ENCODE measurements at places on chromosomes 7 and 10.

DNA sequence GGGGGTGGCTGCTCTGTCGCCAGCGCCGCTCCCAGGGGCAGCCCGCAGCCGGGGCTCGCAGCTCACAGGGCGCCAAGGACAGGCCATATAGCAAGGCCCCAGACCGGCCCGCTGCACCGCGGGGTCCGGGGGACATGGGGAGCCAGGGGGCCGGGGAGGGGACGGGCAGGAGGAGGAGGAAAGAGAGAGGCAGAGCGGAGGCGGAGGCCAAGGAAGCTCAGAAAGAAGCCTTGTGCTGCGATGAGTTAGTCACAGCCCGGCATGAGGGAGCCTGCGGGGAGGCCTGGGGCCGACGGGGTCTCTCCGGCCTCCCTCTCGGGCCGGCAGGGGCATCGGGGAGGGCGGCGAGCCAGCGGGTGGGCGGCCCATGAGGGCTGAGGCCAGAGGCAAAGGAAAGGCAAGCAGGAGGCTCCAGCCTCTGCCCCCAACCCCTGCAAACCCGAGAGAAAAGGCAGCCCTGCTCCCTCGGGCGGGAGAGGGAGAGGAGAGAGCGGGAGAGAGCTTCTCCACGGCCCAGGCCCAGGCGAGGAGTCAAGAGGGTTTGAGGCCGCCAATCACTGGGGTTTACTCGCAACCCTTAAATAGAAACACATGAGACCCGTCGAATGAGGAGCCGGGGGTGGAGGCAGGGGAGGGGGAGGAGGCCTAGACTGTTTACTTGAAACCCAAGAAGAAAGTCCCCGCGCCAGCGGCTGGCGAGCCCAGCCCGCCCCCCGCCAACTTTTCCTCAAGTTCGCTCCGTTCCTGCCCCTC, 167.9 kb downstream of the NEURL1 start:
- DNase-seq = peak; percentile 76

DNA sequence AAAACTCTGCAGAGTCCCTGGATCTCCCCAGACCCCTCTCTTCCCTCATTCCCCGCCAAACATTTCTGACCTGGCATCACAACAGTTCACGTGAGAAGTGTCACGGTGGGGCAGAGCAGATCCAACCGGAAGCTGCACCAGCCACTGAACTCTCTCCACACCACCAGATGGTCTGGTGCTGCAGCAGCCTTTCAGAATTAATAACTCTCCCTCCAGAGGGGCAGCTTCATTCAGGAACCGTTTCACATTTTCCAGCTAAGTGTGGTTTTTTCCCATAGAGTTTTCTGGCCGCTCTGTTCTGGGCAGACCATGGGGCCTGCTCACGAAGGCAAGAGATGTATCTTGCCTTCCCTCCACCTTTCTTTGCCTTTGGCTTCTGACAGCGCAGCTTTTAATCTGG, 486.7 kb upstream of the GALNT17 start:
- no peak for DNase-seq

DNA sequence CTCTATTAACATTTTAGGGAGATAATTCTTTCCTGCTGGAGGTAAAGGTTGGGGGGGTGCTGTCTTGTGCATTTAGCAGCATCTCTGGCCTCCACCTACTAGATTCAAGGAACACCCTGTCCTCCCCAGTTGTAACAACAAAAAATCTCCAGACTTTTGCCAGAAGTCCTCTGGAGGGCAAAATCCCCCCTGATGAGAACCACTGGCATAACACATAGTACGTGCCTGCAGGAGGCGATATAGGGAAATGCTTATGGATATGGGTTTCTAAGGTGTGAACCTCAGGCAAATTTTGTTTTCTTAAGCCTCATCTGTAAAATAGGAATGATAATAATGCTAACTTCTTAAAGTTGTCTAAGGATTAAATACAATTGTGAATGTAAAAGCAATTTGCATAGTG, 2.9 kb upstream of the OSBPL3 start:
- peak; percentile 39 for DNase-seq

GRCh38 chr10:125865120-125865519, 16.0 kb downstream of the DHX32 start:
- no peak for DNase-seq

DNA sequence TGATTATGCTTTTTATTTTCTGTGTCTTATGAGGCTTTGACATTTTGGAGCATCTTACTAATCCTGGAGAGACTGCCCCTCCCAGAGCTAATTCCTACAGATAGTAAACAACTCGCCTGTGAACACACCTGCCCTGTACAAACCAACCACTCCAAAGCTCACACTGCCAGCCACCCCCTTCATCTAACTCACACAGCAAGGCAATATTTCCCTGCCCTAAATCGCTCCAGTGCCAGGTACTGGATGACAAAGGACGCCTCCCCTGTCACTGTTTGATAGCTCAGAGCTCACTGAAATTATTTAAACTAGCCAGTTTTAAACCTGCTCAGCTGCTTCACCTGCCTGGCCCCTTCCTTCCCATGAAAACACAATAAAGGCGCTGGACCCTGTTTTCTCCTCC, 535.1 kb upstream of the CELF2 start:
- no peak for DNase-seq

GRCh38 chr7:127251465-127252376, 1.0 kb downstream of the GRM8 start:
- no peak for DNase-seq

DNA sequence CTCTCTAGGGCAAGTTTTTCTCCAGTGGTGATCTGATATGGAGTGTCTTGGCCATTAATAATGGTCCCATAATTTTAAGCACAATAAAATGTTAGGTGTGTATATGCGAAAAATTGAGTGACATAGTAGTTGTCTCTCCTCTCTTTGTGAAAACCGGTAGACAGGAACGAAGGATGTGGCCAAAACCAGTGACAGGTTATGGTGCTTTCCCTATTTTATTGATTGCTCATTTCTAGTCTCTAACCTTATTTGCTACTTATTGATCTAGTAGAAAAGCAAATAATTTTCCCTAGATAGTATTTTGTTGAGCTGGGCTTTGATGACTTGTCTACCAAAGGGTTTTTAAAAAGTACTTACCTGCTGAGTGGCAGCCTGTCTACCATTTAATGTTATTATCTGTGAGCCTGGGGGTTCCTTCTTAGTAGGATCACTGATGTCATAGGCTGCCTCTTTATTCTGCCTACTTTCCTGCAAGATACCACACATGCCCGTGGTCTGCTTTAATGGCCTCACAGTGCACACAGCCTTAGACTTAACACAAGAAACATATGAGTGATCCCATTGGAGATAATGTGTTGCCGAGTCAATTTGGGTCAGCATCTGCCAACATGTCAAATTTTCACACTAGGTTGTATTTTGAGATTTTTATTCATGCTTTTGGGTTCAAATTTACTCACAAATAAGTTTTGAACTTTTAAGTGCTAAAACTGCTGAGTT, 100.0 kb downstream of the AUTS2 start:
- peak; percentile 38 for DNase-seq

DNA sequence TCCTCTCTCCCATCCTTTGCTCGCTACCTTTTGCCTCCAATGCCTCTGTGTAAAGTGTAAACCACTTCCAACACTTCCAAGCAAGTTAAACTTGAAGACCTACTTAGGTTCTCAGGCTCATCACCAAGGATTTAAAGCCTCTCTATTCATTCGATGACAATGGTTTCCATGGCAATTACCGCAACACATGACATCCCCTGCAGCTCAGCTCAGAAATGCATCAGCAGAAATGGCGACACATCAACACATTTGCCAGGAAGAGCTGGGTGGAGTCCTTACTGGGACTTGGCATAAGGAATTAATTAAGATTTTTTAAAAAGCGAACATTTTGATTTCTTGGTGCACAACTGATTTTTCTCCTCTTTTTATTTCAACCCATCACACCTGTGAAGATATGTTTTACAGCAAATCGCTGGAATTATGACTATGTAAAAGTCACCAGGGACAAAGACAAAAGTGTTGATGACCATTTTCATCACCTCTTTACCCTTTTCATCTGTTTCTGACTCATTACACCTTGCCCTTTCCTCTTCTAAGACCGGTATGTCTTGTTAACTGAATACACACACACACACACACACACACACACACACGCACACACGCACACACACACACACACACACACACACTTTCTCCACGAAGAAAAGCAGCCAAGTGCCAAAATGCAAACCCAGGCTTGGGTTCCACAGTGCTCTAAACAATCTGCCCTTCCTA, 453.4 kb upstream of the CELF2 start:
- DNase-seq = no peak

DNA sequence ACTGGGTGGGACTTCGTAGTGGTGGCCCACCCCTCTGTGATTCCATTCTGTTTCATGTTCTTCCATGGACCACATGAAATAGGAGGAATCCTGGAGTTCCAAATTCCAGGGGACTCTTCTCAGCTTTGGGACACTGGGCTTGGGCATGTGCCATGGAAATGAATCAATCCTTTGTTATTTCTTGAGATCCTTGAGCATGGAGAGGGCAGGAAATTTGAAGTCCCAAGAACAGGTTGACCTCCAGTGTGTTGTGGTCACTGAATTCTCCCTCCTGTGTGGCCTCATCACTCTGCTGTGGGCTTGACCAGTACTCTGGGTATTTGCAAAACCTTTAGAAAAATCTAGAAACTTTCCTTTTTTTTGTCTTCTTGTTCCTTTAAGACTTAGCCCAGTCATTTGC, 22.7 kb downstream of the TACR2 start:
- no peak for DNase-seq

DNA sequence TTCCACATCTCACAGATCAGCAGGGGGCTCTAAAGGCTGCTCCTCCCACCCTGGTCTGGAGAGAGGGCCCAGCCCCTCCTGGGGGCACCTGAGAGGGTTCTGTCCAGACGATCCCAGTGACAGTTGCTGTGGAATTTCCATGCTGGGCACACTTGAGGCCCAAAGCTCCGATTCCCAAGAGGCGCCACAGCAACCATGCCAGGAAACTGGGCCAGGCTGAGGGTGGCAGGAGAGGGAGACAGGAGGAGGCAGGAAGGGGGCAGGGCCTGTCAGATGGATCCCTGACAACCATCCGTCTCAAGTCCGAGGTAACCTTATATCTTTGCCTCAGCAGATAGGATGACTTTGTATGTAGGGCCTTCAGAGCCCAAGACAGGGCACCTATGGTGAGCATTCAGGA, 4.3 kb upstream of the NOS3 start:
- DNase-seq = no peak

DNA sequence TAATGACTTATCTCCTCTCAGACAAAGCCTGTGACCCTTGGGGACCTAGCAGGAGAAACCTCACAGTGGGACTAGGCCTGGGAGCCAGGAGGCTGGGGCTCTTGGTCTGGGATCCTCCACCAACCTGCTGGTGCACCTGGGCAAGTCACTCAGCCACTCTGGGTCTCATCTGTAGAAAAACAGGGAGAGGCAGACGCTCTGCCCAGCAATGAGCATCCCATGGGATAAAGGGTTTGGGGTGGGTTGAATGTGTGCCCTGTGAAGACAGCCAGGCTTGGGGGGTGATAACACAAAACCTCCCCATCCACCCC, 81.6 kb downstream of the ZMIZ1 start:
- DNase-seq = no peak

- DNase-seq = no peak
These were observed 231.5 kb upstream of the ZNF32 start for GRCh38 chr10:43880160-43880559.

DNA sequence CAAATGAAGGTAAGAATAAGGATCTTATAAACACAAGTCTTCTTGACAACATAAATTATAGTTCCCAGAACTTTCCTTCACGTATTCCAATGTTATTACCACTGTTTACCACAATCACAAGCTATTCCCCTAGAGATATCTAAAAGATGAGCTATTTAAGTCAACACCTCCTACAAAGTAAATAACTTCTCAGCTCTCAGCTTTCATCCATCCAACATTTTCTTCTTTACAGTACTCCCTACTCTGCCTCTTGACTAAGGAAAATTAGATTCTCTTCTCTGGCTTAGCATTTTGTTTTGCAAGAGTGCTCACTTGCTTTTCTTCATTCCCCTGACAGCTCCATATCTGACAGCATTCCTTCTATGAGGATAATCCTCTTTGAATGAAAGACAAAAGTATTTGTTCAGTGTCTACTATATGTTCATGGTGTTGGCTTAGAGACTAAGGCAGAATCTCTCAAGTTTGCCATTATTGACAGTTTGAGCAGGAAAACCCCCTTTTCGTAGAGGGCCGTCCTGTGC, 93.0 kb upstream of the IL6 start:
- DNase-seq = no peak

DNA sequence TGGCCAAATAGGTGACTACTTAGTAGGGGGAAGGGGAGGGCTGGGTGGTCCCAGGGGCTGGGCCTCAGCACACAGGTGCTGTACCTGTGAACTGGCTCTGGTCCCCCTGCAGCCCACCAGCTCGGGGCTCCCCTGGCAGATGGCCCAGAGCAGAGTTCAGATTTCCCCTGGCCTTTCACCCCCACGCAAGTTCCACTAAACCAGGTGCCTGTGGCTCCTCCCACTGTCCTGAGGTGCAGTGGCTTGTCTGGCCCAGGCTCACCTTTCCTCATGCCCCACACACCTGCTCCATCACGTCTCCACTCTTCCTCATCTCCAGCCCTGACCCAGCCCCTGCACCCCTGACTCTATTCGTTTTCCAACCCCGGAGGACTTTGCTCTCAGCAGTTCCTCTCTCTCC, 47.3 kb upstream of the OPALIN start:
- no peak for DNase-seq

GRCh38 chr7:29518616-29519015, 45.0 kb upstream of the PRR15 start:
- DNase-seq = no peak

DNA sequence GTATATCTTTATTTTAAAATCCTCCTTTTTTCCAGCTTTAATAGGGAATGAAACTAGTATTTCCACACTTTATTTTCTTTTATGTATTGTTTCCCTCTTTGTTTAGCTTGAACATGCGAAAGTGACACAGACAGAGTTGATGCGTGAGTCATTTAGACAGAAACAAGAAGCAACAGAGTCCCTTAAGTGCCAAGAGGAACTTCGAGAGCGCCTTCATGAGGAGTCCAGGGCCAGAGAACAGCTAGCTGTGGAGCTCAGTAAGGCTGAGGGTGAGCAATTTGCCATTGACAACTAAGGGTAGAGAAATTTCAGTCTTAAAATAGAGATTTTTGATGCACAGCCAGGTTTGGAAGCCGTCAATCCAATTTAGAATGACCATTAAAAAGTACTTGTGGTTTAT, 73.1 kb downstream of the CYP51A1 start:
- DNase-seq = no peak

GRCh38 chr7:90713628-90714027, 117.5 kb downstream of the CDK14 start:
- no peak for DNase-seq

DNA sequence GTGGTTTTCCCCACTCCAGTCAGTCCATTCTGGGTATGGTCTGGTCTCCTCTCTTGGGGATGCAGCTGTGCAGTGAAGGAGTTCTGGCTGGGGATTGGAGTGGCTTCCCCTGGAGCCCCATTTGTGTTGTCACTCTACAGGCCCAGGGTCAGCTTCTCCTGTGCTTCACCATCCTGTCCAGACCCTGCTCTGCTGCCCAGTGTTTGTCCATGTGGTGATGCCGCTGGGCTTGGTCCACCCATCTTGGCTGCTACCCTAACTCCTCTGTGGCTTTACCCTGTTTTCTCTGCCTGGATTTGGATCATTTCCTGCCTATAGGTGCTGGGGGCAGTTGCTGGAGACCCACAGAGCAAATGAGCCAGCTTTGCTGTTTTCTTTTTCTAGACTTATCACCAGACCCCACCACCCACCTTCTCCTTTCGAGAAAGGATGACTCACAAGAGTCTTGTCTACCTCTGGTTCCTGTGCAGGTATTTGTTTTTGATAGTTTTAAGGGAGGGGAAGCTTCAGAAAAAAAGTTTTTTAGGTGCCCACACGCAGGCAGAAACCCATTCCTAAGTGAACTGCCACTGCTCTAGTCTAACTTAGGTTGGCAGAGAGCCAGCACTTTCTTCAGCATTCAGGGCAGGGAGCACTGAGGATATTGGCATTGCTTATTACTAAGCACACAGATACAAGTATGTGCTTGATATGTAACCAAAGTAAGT, 8.5 kb downstream of the ZDHHC16 start:
- DNase-seq = peak; percentile 47

Measured in hematopoietic multipotent progenitor cell treated with erythropoietin and hydrocortisone succinate and interleukin-3 and kit ligand, for 4 days (in vitro differentiated cells).